ENCODE measurements at places on chromosomes 16 and 17.
A peak's percentile ranks its signal among the peaks of the same experiment; 100 is the strongest.

DNA sequence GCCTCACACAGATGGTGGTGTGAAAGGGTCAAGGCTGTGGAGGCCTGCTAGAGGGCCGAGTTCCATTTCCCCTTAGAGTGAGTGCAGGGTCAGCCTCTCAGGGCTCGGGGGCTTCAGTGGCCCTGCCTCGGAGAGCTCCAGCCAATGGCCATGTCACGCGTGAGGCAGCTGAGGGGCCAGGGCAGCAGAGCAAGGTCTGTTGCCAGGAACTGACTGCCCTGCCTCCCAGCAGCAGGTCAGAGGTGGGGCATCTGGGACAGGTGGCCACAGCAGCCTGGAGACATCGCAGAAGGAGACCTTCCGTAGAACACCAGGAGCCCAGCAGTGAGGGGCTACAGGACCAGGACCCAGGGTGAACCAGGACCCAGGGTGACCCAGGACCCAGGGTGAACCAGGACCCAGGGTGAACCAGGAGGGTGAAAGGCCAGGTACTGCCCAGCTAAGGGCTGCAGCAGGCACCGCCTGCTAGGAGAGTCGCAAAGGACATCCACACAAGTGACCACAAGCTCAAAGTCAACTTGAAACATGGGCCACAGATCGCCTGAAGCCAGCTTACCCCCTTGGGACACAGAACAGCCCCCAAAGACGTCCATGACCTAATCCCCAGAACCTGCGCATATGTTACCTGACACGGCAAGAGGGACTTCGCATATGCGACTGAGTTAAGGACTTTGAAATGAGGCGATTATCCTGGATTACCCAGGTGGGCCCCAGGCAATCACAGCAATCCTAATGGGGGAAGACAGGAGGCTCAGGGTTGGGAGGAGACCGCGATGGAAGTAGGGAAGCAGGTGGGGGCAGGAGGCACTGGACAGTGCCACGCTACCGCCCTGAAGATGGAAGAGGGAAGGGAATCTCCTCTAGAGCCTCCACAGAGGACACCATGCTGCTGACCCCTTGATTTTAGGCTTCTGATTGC is 4.8 kb upstream of the MEAK7 start:
- no peak for DNase-seq

DNA sequence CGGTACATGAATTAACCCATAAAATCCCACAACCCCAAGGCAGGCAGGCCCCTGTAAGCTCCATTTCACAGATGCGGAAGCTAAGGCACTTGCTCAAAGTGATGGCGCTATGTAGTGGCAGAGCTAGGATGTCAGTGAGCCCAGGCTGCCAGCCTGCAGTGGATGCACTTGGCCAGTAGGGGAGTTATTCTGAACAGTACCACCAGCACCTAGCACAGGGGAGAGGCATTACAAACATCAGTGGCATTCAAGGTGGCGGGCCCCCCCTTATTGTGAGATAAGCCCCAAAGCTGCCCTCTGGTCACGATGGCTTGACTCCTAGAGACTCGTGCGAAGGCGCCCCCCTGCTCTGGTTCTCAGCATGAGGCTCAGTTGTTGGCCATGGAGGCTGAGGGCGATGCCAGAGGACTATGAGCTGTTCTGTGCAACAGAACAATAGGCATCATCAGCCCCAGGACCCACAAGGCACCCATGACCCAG is 33.8 kb downstream of the GTF3C1 start:
- DNase-seq = no peak

- no peak for DNase-seq
Observed at GRCh38 chr16:84658690-84659089, 10.4 kb downstream of the KLHL36 start.

GRCh38 chr17:42266918-42267766 is 9.0 kb downstream of the STAT5B start:
- DNase-seq = no peak

GRCh38 chr16:1963806-1964505 is 670 bp downstream of the RPS2 start:
- DNase-seq = no peak

GRCh38 chr17:49512296-49513043 is 17.4 kb downstream of the NGFR start:
- DNase-seq = no peak

DNA sequence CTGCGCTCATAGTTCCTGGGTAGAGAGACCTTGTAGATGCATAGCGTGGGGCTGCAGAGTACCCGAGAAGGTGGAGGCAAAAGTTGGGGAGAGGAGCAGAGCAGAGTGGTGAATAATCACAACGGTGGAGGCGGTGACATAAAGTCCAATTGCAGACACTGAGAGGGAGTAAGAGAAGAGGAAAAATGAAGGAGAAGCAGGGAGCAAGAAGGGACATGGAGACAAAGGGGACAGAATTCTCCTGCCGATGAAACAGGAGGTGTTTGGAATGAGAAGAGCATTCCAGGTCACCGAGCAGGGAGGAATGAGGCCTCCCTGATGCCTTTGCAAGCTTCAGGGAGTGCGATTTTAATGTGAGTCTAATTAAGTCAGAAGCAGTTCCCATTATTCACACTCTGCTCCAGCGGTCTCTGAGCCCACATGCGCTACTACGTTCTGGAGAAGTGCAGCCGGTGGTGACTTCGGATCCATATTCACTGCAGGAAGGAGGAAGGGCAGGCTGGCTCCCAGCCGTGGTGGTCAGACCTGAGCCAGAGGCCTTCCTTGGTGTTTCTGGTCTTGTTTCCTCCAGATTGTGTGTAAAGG is 108.0 kb upstream of the DNAH9 start:
- no peak for DNase-seq

GRCh38 chr17:17042851-17043460 is 699 bp downstream of the MPRIP start:
- DNase-seq = peak; percentile 39

GRCh38 chr16:56363781-56364565 is 61.4 kb downstream of the AMFR start:
- no peak for DNase-seq

DNA sequence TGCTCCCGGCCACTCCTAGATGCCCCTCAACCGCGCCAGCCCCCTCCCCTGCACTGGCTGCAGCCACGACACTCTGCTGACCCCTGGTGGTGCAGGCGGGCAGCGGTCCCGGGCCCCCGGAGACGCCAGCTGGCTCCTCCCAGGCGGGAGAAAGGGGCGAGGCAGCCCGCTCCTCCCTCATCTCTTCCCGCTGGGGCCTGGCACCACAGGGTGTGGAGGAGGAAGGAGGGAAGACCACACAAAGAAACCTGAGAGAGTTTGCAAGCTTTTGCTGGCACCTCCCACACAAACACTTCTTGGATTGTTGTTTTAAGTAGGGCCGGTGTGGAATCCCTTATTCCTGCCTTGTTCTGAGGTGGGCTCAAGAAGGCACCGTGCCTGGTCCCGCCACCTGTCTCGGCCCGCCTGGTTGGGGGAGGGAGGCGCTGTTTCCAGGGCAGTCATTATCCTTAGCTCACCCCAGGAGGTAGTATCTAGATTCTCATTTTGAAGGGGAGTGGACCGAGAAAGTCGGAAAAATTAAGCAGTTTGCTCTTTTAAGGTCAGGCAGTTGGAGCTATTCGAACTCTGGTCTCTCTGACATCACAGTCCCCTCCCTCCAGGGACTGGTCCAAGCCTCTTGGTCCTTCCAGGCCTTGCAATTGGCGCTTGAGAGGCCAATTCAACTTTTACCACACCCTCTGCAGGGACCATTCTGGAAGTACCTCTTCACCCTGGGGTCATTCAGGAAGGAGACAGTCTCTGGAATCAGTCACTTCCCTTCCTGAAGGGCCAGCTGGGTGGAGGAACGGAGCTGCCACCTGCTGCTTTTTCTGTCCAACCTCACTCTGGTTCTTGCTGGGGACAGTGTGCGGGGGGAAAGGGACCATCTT is 959 bp upstream of the ANKRD13B start:
- DNase-seq = peak; percentile 70

GRCh38 chr16:566475-567372 is at the start of gene NHLRC4:
Gene NHLRC4 (plus strand): TSS chr16:567005. CDS start chr16:568048, 1,043 bp downstream.
- DNase-seq = peak; percentile 35

- no peak for DNase-seq
Observed at GRCh38 chr16:84138824-84139627, 6.0 kb downstream of the HSDL1 start.

DNA sequence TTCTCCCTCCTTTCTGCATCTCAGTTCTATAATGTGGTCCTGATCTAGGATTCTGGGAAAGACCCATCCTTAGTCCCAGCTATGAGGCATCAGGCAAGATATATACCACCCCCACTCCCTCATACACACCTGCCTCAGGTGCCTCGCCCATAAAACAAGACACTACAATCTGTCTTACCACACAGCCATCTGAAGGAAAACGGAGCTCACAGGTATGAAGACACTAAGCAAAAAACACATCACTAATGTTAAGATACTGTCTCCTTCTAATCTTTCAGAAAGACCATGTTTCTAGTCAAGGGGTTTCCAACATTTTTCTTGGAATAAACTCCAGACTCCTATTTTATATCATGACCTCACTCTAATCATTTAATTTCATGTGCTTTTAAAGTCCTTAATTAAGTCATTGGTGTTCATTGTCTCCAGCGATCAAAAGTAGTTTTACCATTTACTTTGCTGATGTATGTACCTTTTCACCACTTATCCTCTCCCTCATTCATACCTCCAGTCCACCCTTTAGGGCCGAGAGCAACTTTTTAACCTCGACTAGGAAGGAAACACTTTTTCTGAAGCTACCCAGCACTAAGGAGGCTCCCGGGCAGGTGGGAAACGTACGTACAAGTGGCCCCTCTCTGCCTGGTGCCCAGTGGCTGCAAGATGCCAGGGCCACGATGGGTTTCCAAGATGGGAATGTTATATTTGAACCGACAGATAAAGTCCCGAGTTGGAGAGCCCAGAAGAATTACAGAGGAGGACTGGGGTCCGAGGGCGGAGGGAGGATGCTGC is 979 bp downstream of the MAP3K14 start:
- no peak for DNase-seq

GRCh38 chr17:31788956-31789355 is 70.1 kb downstream of the COPRS start:
- DNase-seq = no peak

GRCh38 chr16:82603784-82604411 is 22.9 kb upstream of the CDH13 start:
- DNase-seq = no peak

DNA sequence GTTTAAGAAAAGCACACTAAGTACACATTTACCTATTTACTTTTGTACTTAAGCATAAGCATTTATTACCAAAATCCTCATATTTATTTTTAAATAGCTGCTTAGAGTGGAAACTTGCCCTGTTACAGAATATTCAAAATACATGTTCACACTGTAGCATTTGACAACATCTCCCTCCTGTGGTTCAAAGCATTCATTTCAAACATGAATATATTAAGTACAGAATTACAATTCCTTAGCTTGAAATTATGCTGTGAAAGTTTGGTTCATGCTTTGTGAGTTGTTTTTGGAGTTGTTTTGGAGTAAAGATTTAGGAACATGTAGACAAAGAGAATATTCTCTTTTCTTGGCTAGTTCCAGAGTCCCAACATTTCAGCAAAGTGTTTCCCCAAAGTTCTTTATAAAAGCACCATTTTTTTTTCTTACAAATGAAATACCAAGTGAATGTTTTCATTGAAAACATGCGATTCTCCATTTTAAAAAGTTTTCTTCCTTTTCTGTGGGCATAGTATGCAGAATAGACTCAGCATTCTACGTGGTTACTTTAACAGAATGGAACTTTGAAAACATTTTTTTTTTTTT is 33.2 kb downstream of the TUBD1 start:
- no peak for DNase-seq

DNA sequence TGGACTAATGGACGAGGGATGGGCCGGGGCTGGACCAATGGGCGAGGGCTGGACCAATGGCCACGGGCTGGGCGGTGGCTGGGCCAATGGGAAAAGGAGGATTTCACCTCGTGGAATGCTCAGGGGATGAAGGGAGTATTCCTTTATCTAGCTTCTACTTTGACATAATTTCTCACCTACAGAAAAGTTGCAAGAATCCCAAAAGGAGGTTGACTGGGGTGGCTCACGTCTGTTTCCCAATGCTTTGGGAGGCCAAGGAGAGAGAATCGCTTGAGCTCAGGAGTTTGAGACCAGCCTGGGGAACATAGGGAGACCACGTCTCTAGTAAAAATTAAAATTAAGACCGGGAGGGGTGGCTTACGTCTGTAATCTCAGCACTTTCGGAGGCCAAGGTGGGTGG is 5.7 kb upstream of the FLYWCH1 start:
- DNase-seq = no peak

- no peak for DNase-seq
Observed at GRCh38 chr17:49028271-49028670, 31.1 kb downstream of the IGF2BP1 start.

- no peak for DNase-seq
Observed at GRCh38 chr16:83968891-83969649, 1.0 kb downstream of the NECAB2 start.

- no peak for DNase-seq
Observed at GRCh38 chr17:14918540-14918939, 346.6 kb downstream of the PMP22 start.

- no peak for DNase-seq
Observed at GRCh38 chr16:53769787-53770186, 65.8 kb downstream of the FTO start.

GRCh38 chr17:2883544-2884213 is 87.4 kb downstream of the RAP1GAP2 start:
- no peak for DNase-seq

- DNase-seq = no peak
Observed at GRCh38 chr16:565419-566330, 1.1 kb upstream of the NHLRC4 start.

DNA sequence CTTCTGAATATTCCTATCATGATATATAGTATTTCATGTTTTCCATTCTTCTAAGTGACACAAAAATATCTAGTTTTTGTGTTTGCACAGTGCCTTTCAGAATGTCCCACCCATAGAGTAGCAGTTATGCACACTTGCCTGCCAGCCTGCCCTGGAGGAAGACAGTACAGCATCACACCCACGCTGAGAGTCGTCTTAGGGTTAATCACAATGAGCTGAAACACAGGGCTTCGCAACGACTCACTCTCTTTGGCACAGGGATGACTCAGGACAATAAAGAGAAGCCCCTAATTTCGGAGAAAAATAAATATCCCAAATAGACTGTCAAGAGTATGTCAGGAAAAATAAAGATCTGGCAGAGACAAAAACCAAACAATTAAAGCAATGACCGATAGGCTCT is 11.6 kb upstream of the NDUFAB1 start:
- no peak for DNase-seq

DNA sequence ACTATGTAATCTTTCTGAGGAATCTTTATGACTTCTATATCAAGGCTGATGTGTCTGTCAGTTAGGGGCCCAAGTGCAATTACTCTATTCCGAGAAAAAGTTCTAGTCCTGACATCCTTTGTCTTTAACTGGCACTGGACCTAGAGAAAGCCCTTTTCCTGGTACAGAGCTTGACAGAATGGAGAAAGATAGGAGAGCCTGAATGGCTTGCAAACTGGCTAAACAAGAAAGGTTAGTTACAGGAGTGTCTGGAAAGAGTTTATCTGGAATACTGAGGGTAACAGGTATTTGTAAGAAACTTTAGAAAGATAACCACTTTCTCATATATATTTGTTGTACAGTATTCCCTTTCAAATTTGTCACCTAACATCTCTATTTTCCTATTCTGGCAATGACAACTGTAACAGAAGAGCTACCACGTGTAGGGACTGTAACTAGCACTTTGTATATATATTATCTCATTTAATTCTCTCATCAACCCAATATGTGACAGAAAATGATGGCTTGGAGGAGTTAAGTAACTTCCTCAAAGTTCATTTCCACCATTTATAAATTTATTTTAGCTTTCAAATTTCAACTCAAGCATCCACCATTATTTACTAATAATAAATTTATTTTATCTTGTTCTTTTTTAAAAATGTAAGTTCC is 97.4 kb upstream of the C17orf78 start:
- DNase-seq = no peak

- no peak for DNase-seq
Observed at GRCh38 chr16:86002178-86002900, 103.4 kb downstream of the IRF8 start.

- no peak for DNase-seq
Observed at GRCh38 chr17:35041390-35041789, 22.1 kb downstream of the RFFL start.

All from omental fat pad (tissue), 4 donors.